GDM1 (cell line): ENCODE measurements at places on chromosomes 5 and 9.

DNA sequence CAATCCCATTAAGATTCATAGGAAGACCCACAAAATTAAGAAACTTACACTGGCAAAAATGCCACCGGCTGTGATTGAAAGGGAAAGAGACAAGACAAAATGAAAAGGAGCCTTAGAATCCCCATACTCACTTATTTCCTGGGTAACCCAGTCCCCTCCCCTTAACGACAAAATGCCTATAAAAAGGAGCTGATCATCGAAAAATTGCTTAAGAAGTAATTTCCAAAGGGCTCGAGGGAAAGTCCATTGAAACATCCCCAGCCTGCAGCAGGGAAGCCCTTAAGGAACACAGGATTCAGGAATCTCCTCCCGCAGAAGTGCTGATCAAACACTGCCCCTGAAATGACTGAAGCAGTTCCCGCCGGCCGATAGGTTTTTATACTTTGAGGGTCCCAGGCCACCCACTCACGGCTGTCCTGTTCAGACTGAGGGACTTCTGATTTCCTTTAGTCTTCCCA, 677 bp upstream of the ZNF79 start:
- no peak for DNase-seq

- no peak for DNase-seq
These were observed 39.3 kb upstream of the TMEM171 start for GRCh38 chr5:73081093-73081492.

DNA sequence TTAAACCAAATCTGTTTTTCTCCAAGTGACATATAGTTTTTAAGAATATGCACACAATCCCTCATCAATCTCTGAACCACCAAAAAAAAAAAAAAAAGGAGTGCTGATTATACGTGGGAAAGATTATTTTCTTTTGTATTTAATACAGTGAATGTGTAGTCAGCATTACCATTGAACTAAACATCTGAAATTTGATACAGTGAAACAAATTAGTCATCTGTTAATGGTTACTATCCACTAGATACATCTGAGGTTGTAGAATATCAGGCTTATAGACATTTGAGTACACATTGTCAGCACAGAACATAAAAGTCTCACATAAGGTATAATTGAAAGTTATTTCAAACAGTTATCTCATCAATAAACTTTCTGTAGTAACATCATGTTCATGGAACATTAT, 87.0 kb downstream of the SLF1 start:
- no peak for DNase-seq

GRCh38 chr5:141001844-141002604, 35.7 kb downstream of the PCDHAC2 start:
- no peak for DNase-seq

DNA sequence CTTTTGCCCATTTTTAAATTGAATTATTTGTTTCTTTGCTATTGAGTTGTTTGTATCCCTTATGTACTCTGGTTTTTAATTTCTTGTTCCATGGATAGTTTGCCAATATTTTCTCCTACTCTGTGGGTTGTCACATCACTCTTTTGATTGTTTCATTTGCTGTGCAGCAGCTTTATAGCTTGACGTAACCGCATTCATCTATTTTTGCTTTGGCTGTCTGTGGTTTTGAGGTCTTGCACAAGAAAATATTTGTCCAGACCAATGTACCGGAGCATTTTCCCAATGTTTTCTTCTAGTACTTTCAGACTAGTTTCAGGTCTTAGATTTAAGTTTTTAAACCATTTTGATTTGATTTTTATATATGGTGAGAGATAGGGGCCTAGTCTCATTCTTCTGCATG, 36.2 kb upstream of the ZNF366 start:
- DNase-seq: no peak

DNA sequence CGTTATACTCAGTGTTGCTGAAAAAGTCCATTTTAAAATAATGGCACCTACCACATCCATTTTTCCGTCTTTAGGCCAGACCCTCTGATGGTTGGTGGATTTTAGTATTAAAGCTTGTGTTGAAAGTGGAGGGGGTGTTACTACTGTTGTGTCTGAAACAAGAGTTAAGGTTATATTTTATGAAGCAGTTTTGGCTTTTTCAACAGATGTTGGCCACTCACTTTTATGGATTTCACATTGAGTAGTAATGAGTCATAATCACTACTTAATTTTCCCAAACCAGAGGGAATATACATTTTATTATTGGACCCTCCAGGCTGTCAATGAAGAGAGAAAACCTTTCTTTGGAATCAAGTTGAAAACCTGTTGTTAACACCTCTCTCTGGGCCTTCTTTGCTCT, 88.0 kb downstream of the TRIO start:
- DNase-seq: no peak

GRCh38 chr9:22623236-22623635, 176.6 kb downstream of the DMRTA1 start:
- no peak for DNase-seq

DNA sequence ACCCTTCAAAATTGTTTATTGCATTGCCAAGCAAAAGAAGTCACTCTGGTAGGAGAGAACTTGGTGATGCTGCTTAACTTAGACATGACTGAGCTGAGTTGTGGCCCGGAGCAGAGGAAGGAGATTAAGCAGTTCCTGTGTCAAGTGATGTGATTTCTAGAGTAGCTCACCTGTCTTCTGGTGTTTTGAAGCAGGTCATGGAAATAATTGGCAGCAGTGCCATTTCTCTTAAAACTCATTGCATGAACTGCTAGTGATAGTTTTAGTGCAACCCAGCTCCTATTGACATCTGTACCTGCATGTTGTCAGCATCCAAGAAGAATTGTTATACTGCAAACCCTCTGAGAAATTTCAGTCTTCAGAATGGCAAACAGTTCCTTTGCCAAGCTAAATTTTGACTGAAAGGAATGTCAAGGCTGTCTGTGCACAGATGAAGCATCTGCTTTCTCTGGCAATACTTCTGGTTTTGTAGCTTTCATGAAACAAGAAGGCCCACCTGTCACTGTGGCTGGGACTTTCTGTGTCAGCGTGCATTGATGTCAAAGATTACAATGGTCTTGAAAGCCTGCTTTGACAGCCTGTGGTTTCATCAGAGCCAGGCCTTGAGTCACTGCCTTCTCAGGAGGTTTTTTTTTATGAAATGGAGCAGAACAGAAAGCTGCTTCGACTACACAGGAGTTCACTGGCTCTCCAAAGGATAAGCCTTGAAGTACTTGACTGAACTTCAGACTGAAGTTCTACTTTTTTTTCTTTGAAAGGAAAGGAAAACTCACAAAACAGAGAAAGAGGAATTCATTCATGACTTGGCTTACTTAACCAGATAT, 90.6 kb downstream of the RALGPS1 start:
- no peak for DNase-seq

DNA sequence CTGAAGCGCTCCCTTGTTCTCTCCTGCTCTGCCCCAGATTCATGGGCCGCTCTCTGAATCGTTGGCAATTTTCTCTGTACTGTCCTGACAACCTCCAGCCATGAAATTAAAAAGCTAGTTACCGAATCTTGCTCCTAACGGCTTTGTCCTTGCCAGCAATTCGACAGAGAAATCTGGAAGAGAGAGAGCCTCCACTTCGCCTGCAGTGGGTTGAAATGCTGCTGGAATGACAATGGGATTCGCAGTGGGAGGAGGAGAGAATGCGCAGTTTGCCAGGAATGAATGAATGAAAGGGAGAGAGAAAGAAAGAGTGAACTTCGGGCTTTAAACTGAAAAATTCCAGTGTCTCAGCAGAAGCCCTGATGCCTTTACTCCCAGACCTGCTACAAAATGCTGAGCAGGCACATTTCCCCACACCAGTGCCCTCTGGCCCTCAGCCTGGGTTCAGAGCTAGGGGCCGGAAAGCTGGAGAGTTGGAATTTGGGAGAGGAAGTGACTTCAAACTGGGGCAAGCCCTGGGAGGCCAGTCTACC, 11.5 kb upstream of the BOD1 start:
- no peak for DNase-seq

GRCh38 chr9:26331223-26331622, 561.4 kb downstream of the CAAP1 start:
- DNase-seq: no peak

DNA sequence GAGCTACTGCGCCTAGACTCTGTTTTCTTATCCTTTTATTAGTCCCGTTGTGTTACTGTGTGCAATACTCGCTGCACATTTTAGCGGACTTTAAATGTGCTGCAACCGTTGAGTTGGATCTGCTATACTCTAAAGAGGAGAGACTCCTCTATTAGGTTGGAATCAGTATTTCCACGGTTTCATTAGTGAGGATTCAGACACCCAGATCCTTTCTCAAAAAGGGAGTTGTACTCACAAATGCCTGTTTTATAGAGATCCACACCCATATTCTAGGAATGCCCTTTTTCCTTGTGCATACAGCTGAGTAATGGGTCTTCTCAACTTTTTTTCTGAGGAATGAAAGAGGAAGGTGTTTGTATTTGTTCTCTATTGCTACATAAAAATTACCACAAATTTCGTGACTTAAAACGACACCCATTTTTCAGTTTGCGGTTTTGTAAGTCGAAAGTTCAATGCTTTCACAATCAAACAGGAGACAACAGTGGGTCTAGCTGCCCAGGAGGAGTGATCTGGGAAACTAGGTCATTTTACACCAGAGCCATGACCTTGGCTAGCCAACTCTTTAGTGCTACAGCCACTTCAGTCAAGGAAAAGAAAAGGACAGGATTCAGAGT, 52.8 kb upstream of the SLC44A1 start:
- DNase-seq: no peak

GRCh38 chr9:87588339-87588738, 90.7 kb downstream of the DAPK1 start:
- DNase-seq: no peak

DNA sequence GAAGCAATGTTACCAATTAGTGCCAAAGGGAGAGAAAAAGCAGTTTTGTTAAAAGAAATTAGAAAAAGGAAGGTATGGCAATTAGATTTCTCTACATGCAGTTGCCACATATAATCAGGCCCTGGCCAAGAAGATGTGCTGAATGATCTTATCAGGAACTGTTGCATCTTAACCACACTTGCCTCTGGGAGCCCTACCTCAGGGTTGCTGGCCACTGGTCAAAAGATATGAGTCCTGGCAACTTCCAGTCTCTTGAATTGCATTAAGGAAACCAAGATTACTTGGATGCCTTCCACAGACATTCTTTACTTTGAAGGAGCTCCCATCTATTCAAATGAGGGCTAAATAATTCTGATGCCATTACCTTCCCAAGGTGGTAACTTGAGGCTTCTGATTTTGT, 60.4 kb downstream of the TNC start:
- no peak for DNase-seq

DNA sequence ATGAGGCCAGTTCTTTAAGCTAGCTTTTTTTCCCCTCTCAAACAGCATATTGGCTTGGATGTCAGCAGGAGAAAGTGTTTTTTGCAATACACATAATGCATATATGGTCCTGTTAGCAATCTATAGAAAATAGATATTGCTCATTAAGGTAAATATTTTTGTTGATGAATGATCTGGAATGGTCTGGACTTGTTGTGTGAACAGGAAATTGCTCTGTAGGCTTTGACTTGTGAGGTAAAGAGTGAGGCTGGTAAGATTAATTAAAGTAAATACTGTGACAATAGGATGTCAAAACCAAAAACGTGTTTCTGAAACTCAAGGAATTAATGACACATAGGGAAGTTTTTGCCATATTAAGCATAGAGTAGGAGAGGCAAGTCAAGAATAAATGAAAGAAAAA, 176.0 kb downstream of the TRIO start:
- DNase-seq: no peak

- no peak for DNase-seq
These were observed 108.1 kb downstream of the GCNT1 start for GRCh38 chr9:76567086-76567485.

DNA sequence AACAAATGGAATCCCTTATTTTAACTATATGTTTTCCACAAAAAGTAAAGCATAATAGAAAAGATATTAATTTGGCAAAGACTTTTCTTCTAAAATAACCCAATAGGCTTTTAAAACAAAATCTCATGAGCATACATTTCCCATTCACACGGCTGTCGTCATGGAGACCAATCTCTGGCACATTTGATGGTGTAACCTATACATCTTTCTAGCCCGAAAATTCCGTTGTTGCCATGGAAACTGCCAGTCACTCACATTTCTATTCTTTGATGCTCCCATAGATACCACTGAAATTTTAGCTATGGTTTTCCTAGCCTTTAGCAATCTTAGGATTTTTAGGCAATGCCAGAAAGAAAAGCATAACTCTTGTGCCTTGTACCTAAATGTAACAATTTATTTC, 262.9 kb upstream of the TRPM3 start:
- DNase-seq: no peak

DNA sequence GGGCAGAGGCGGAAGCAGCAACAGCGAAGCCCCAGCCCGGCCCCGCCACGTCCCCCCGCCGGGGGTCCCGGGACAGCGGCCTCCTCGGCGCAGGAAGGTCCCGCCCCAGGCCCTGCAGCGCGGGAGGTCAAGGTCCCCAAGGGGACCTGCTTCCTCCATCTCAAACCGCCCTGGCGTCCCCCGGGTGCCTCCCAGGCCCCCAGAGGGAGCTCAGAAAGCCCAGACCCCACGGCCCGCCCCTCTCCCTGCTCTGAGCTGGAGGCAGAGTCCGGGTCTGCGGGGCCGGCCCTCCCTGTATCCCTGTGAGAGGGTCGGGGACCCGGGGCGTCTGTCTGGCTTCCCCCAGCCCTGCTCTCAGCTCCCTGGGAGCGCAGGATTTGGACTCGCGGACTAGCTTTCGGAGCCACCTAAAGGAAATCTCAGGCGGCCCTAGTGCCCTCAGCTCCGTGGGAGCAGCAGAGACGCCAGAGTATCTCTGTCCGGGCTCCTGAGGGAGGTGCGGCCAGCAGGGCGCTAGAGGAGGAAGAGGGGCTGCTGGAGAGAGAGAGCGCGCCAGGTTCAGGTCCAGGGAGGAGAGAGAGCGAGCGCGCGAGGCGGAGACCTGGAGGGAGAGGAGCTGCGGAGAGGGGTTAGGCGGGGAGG, 30.7 kb downstream of the EXOC3 start:
- DNase-seq: no peak

DNA sequence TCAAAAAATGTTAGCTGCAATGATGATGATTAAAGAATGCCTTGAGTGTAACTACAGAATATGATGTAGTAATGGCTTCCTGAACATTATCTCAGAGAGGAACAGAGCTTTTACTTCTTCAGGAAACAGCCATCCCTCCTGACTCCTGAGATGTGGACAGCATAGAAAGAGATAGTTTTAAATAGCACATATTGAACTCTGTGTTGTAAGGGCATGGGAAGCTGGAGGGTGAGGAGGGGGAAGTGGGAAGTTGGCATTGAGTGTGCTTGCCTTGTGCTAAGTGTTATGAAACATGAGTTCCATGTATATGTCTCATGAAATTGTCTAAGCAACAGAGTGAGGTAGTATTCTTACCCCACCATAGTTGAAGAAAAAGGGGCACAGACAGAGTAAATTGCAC, 161.5 kb upstream of the SLC28A3 start:
- no peak for DNase-seq

- no peak for DNase-seq
These were observed 514.7 kb upstream of the GRIN3A start for GRCh38 chr9:102253099-102253498.

DNA sequence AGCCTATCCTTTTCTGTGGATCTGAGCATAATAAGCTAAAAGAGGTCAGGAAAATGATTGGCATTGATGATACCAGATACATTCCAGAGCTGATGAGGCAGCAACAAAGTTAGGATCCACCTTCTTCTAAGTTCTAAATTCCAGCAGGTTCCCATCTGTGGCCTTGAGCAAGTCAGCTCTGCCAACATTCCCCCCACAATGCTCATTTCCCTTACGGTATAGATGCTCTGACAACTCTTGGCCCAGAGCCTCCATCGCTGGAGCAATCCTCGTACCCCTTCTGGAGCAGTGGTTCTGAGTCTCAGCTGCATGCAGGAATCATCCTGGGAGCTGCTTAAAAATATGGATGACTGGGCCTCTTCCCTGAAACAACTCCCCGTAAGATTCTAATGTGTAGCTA, 78.1 kb downstream of the MED27 start:
- no peak for DNase-seq

- DNase-seq: peak; percentile 84
These were observed 8.4 kb downstream of the RALGDS start for GRCh38 chr9:133112663-133113026.
